ENCODE measurements at places on chromosomes 2 and 18.

GRCh38 chr2:125280265-125280664 is 1255.2 kb downstream of the CNTNAP5 start:
- no peak for DNase-seq

DNA sequence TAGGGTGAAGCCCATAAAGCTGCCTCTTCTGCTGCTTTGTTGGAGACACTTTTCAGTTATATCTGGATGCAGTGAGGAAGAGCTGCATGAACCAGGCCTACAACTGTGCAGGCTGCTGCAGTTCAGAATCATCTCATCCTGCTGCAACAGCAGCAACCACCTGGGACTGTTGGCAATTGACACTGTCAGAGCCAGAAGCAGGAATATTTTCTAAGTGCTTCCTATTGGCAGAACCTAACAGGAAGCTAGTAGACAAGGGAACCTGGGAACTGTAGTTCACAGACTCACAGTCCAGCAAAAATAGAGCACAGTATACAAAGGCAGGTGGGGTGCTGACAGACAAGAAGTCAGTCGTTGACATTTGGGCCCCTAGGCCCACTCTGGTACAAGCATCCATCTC is 452.9 kb upstream of the SPRED2 start:
- no peak for DNase-seq

- no peak for DNase-seq
Measured at GRCh38 chr2:172198908-172199307, 96.2 kb upstream of the DLX2 start.

DNA sequence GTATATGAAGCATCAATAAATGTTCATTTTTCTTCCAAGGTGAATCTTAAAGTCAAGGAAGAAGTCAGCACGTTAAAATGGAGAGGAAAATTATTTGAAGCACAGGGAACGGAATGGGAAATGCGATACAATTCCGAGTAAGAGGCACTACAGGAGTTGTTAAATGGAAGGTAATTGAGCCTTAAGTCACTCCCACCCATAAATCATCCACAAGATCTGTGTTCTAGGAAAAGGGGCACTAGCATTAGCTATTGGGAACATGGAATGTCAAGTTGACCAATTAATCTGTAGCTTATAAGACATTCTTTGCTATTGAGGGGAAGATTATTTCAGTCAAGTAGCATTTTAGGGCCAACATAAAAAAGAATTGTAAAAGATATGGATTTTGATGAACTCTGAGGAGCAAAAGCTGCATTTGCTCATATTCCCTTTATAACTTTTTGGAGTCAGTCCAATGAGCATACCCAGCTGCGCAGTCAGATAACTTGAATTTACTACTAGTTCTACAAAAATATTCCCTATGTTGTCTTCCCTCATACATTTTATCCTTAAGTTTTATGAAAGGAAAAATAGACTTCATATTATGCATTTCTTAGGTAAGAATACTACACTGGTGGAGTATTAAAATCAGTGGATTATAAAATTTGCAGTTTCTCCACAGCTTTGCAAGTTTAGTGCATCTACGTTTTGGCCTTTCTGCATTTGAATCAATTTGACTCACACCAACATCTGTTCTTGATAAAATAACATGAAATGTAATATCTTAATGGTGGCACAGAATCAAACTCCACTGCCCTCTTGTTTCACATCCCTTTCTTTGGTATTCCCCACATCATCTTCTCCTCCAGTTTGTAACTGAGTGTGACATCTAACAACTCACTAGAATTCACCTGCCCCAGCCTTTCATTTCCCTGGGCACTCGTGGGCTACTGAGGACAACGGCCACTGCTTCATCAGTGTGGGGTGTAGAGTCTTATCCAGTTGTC is 95.6 kb downstream of the SP3 start:
- no peak for DNase-seq

GRCh38 chr2:74856004-74856578 is 22.2 kb downstream of the HK2 start:
- no peak for DNase-seq

DNA sequence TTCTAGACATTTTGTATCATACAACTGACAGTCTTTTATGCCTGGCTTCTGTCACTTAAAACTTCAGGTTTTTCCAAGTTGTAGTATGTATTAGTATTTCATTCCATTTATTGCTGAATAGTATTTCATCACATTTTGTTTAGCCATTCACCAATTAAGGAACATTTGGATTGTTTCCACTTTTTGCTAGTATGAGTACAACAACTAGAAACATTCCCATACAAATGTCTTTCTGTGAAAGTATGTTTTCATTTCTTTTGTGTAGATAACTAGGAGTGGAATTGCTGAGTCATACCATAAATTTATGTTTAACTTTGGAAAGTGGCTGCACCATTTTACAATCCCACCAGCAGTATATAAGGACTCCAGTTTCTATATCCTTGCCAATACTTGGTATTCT is 135.9 kb downstream of the ATAD2B start:
- DNase-seq: no peak

- no peak for DNase-seq
Measured at GRCh38 chr2:196104066-196104465, 35.4 kb upstream of the DNAH7 start.

GRCh38 chr2:169590804-169591203 is 6.7 kb downstream of the PPIG start:
- DNase-seq: no peak

- no peak for DNase-seq
Measured at GRCh38 chr2:124756048-124756447, 731.0 kb downstream of the CNTNAP5 start.

- no peak for DNase-seq
Measured at GRCh38 chr2:65096948-65097347, 33.0 kb downstream of the RAB1A start.

DNA sequence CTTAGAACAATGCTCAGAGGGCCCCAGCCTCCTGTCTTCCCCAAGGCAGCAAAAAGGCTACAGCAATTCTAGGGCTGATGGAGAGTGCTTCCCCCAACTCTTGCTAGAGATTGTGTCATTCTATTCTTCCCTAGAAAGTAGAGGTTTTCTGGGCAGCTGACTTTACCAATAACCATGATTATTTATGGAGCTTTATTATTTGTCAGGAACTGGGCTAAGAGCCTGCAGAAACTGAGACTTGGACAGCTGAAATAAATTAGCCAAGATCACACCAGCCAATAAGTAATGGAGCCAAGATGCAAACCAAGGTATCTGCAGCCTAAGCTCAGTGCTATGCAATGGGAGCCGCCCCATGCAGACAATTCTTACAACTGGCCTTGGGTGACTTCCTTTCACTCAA is 84.8 kb downstream of the CCBE1 start:
- DNase-seq: no peak

GRCh38 chr2:222982010-222982908 is 69.7 kb upstream of the KCNE4 start:
- no peak for DNase-seq

DNA sequence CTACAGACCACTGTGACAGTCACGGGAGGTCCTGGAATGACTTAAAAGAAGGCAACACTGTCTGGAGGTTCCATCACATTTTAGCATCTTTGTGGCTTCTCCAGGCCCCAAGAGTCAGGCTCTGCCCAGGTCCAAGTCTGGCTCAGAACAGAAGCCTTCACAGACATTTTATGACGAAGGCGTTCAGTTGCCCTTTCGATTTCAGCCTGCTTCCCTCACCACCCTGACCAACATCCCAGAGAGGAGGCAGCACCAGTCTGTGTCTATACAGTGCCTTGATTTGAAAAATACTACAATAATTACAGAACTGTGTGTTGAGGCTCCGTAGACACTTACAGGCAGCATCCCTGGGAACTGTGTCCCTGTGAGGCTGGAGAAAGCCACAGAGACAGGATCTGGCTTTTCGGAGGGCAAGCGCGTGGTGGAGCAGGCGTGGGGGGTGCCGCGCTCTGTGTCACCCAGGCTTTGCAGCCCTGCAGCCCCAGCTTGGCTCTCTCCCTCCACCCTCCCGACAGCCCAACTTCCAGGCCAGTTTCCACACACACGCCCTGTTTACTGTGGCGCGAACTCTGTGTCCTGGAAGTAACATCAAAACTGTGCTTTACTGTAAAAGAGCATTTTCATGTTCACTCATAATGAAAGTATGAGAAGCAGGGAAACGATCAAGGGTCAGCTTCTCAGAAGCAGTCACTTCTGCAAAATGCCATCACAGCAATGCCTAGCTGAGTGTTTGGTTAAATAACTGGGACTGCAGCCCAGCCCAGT is 153.5 kb upstream of the ALKAL2 start:
- no peak for DNase-seq

GRCh38 chr2:69238449-69239031 is 148.5 kb downstream of the GFPT1 start:
- DNase-seq: no peak
